ENCODE measurements at places on chromosomes 2 and 18.

GRCh38 chr2:13652531-13653313 is 936.0 kb downstream of the TRIB2 start:
- no peak for DNase-seq

- DNase-seq, result no peak
Observed at GRCh38 chr2:135615404-135615803, 84.1 kb downstream of the R3HDM1 start.

DNA sequence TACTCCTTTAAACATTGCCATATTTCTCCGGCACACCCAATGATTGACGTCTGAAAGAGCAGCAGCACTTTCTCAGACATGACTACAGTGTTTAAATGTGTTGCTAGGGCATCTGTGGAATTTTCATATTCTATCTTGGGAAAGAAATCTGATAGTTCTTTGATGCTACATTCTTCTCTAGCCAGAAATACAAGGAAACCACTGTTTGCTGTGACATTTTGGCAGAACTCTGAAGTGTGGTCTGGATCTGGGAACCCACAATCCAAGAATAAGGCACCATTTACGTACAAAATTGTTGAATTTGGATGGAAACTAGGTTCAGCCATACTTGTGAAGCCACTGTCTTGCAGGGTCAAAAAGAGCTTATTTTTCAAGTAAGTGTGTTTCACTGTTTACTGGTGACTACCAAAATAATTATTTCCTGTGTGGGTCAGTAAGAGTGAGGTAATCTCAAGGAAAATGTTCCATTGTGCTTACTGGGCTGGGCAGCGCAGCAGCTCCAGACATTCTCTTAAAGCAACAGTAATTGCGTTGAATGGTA is 21.3 kb upstream of the CD28 start:
- no peak for DNase-seq

DNA sequence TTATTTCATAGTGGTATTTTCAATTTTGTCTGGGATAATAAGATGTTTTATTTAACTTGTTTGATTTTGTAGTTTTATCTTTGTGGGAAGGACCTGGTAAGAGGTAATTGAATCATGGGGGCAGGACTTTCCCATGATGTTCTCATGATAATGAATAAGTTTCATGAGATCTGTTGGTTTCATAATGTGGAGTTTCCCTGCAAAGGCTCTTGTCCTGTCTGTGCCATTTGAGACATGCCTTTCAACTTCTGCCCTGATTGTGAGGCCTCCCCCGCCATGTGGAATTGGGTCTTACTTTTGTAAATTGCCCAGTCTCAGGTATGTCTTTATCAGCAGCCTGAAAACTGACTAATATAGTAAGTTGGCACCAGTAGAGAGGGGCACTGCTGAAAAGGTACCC is 77.8 kb upstream of the ARHGAP15 start:
- no peak for DNase-seq

DNA sequence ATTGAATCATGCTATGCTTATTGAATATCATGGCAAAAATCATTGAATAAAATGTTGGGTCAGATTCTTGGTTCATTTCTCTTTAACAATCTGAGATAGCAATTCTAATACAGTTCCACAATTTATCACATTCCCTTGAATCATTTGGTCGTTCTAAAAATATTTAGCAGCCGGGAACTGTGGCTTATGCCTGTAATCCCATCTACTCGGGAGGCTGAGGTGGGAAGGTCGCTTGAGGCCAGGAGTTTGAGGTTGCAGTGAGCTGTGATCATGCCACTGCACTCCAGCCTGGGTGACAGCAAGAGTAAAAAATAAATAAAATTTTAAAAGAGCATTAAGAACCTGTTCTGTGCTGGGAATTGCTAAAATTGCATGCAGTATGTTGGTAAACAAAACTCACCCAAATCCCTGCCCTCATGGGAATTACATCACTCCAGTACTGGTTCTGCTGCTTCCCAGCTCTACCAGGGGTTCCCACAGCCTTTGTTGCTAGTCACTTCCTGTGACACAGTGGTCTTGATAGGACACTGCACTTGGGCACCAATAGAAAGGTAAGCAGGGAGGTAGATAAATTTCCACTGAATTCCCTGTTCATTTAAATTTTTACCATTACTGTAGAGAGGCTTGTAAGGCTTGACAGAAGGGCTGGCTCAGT is 200.4 kb downstream of the CTNNA2 start:
- no peak for DNase-seq

DNA sequence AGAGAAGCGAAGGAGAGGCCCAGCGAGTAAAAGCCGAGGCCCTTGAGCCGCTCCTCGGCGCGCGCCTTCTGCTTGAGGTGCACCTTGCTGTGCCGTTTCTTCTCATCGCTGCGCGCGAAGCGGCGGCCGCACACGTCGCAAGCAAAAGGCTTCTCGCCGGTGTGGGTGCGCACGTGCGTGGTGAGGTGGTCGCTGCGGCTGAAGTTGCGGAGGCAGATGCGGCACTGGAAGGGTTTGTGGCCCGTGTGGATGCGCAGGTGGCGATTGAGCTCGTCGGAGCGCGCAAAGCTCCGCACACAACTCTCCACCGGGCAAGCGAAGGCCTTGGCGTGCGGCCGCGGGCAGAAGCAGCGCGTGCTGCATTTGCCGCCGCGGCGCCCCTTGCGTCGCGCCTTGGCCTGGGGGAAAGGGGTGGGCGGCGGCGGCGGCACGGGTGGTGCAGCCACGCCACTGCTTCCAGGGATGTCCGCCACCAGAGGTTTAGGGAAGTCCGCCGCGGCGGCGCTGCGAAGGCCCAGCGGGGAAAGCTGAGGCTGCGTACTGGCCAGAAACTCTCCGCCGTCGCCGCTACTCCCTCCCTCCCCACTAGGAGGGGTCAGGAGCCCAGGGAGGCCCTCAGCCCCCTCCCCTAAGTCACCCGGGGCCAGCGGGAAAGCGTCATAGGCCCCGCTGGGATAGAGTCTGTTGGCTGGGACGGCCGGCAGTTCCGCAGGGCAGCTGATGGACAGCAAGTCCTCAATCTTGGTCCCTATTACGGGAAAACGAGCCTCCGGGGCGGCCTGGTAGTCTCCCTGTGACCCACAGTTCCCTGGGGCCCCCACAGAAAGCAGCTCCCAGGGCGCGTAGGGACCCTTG is 1.7 kb downstream of the EGR4 start:
- DNase-seq, result peak; percentile 70

- DNase-seq, result no peak
Observed at GRCh38 chr18:4102901-4103300, 352.2 kb downstream of the DLGAP1 start.

DNA sequence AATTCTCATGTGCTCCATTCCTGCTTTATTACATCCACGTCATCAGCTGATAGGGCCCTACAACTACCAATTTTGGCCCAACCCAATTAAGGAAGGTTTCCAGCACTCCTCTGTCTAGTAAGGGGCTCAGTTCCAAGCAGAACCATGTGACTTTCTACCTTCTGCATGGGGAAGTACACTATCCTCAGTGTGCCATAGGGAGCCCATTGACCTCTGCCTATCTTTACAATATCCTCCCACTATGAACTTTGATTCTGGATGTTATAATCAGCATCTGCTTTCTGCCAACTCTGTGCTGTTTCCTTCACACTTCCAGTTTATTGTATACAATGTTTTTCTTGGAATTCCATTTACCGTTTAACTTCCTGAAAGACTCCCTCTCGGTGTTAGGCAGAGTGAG is 53.9 kb upstream of the GCFC2 start:
- no peak for DNase-seq

DNA sequence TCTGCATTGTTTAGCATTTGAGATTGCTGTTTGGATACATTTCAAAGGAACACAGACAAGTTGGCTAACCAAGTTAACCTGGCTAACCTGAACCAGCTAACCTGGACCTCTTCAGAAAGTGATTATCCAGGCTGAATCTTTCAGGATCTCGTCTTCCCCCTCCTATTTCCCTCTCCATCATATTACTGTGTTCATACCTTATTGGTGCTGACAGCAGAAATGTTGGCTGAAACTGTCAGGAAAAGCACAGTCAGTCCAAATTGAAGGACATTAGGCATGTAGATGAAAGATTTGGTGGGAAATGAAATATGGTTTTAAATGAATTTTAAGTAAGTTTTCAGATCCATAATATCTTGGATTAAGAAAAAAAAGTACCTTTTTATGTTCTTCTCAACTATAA is 92.5 kb upstream of the NEUROD1 start:
- no peak for DNase-seq

GRCh38 chr2:223700221-223700620 is 98.1 kb upstream of the SCG2 start:
- DNase-seq, result no peak

DNA sequence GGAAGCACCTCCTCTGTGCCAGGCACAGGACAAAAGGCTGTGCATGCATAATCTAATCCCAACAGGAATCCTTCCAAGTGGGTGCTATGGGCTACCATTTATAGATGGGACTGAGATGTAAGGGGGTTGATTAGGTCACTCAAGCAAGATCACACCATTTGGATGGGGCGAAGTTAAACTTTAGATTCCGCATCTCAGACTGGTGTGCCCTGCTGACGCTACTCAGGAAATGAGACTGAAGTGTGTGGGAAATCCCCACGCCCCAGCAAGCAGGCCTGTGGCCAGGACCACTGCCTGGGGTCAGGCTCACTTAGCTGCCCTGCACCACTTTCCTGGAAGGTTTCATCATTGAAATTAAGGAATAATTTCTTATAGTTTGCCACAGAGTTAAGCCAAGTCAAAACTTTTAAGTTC is 70.5 kb upstream of the PPP1CB start:
- DNase-seq, result no peak
